T-helper 17 cell (primary cell): ENCODE measurements at places on chromosomes 16 and 17. TPM values are rescaled to one million over a fixed set of nuclear protein-coding genes. Genes with fewer than 3 reads are reported as not detected.
A peak's percentile ranks its signal among the peaks of the same experiment; 100 is the strongest.

The KCNH6 gene
- total RNA-seq, result not detected

The KRT25 gene
- total RNA-seq, result not detected

DNA sequence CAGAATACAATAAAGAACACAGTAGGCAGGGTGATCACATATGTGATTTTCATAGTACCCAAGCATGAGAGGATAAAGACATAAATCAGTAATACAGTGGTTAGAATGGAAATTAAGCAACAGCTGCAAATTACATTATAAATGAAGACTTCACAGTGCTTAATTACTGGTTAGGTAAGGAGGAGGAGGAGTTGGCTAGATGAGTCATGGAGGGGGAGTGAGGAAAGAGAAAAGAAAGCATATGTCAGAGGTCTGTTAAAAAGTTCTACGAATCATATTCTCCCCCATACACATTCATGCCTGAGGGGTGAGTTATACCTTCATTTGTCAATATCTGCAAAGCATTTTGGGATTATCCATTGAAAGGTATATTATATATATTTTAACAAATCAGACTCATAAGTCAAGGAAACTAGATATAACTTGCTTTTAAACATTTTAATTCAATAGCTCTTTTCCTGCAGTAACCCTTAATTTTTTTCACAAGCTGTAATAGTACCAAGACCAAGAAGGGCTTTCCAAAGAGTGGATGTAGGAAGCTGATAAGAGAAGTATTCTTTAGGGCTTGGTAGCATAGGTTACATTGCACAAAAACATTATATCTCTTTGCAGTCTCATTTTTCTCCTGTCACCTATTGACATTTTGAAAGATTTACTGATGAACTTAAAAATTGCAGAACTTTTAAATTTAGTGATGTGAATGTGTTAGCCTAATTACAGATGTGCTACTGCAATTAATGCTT lies 99.3 kb downstream of the STXBP4 start:
- H3K36me3 ChIP-seq, result no peaks in the 10 kb centered on the region
- no peaks in the 10 kb centered on the region for H3K27me3 ChIP-seq
- peak overlapping the region; percentile 75 for H3K27ac ChIP-seq
- peak overlapping the region; percentile 4 for H3K4me3 ChIP-seq
- peaks cover 28% of the 10 kb centered on the region for H3K4me1 ChIP-seq

- H3K27ac ChIP-seq, result no peak overlapping the region
- no peak overlapping the region for H3K4me3 ChIP-seq
- H3K36me3 ChIP-seq, result peaks cover 3% of the 10 kb centered on the region
- no peak for DNase-seq
These were observed 95.3 kb upstream of the CRHR1 start for GRCh38 chr17:45688820-45689219.

- H3K4me1 ChIP-seq, result peaks cover 48% of the 10 kb centered on the region
- no peak overlapping the region for H3K4me3 ChIP-seq
These were observed 59.2 kb upstream of the TOB1 start for GRCh38 chr17:50925296-50925891.

DNA sequence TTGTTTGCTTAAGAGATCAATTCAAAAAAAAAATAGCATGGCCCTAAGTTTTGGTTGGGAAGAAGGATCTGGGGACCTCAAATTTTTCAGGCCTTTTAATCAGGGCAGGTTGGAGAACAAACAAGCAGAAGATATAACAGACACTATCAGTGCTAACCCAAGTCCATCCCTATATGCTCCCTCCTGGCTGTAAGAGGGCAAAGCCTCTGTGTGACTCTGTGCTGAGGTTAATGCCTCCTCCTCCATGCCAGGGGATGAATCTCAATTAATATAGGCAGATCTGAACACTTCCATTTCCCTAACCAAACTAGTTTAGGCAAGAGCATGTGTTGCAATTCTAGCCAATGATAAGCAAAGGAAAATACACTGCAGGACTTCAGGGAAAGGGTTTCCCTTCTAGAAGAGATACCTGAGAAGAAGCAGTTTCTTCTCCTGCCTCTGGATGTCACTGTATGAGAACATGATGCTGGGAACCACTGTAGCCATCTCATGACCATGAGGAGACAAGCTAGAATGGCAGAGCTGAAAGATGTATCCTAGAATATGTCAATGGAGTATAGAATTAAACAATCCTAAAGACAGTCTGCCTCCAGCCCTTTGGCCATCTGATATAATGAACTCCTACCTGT lies 76.0 kb downstream of the CHD9NB start:
- H3K27me3 ChIP-seq, result peaks cover 35% of the 10 kb centered on the region
- no peak for DNase-seq
- no peaks in the 10 kb centered on the region for H3K4me1 ChIP-seq
- H3K4me3 ChIP-seq, result no peak overlapping the region
